Right kidney (tissue), 9 donors: ENCODE measurements at places on chromosomes 7 and 10.

DNA sequence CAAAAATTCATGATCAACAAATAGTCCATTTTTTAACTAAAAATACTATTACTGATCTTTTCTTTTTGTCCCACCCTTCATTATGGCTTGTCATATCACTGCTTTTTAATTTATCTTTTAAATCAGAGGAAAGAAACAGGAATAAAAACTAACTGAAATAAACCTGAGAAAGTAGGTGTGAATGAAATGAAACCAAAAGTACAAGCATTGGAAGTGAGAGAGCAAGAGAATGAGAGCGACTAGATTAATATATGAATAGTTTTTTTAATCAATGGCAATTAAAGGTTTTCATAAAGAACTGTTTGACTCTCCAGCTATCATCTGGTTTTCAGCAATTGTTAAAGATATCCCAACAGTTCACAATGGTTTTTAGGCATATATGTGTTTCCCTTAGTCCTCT is 137.8 kb downstream of the SPAG6 start:
- DNase-seq: no peak

GRCh38 chr10:26628395-26628794 is 69.1 kb upstream of the PDSS1 start:
- DNase-seq: no peak

DNA sequence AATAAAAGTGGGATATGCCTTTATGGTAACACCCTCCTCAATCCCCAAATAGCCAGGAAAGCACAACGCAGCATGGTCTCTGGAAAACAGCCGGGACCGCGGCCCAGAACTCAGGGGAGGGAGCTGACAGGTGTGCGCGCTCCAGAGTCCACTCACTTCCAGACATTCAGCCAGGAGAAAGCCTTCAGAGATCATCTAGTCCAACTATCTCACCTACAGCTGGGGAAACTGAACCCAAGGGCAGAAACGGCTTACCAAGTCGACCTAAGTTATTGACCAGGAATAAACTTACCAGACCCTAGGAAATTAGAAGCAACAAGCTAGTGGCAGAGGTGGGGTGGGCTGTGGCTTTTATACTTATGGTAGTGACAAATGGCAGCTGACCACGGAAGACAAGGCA is 16.4 kb downstream of the GSDME start:
- DNase-seq: no peak

- no peak for DNase-seq
Observed at GRCh38 chr10:49615721-49616120, 1.9 kb downstream of the CHAT start.

DNA sequence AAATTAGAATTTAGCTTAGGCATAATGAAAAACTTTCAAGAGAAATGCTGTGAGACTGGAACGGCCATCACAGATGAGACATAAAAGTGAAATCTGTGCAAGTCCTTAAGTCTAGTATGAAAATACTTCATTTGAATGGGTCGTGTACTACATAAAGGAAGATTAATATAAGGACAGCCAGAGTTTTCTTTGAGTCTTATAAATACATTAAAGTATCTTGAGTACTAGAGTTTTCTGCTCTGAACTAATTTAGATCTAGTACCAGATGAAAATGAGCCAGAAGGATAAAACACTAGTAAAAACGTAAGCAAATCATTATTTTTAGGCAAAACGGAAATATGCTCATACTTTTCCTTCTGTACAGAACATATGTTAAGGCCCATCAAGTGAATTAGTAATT is 93.1 kb downstream of the ATE1 start:
- no peak for DNase-seq

DNA sequence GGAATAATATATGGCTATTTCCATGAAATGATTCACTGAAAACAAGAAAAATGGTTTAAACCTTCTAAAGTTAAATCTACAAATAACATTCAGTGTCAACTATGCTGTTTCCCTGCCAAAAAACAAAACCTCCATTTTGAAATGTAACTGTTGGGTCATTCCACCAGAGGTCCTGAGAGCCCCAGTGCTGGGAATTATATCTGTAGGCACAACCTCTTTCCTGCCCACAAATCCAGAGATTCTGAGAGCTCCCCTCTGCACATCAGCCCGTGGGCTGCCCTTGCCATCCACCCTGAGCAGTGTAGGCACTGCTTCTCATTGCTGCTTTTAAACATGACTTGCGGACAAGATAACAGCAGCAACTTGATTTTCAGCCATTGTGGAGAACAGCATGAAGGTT is 198.6 kb downstream of the TMEM178B start:
- DNase-seq: no peak
